ENCODE measurements at places on chromosomes 2 and 18.

DNA sequence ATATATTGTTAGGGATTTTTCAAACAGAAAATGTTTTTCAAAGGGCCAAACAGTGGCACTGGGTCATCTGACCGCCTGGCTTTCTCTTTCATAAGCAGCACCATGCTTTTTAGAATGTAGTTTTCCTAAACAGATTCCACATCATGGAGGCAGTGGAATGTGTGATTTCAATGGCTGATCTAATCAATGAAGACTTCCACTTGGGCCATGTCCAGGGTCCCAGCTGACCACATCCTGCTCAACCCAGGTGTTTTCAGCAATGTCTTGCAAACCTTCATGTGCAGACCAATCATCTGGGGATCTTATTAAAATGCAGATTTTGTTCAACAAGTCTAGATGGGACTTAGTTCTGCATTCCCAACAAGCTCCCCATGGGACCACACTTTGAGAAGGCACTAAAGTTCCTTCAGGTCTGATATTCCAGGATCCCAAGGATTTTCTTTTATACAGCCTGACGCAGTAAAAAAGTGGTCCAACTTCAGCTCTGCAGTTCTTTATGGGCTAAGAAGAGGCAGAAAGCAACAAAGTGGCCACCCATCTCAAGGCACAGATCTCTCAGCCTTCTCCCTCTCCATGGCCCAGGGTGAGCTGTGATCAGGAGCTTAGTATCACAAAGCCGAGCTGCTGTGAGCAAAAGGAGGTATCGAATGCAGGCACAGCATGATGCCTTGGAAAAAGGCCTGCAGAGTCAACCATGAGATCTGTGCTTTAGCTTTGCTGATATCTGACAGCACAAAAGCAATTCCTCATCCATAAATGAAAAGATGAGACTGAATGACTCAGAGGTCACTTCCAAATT is 3.7 kb downstream of the ALKAL2 start:
- DNase-seq, result no peak

GRCh38 chr2:119644186-119644585 is 34.8 kb upstream of the TMEM177 start:
- no peak for DNase-seq

DNA sequence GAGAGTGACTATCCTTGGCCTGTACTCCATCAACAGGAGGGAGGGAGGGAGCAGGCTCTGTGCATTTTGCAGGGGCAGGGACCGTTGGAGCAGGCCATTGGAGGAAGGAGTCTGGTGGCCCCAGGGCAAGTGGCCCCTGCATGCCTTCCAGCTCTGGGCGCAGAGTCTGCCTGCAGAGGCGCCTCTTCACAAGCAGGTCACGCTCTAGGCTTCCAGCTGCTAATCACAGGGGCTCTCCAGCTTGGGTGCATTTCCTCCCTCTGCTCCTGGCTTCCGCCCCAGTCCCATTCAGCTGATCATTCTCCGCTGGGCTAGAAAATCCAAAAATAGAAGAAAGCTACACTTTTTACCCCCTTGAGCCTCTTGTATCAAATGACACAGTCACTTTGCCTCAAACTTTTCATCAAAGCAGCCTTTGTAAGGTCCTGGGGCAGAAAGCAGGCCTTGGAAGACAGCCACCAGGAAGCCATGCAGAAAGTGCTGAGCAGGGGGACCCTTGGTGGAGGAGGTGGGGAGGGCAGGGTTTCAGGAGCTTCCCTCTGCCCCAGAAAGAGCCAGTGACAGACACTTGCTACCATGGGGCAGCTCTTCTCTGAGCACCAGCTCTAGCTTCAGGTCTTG is 11.3 kb downstream of the TMEM247 start:
- no peak for DNase-seq

DNA sequence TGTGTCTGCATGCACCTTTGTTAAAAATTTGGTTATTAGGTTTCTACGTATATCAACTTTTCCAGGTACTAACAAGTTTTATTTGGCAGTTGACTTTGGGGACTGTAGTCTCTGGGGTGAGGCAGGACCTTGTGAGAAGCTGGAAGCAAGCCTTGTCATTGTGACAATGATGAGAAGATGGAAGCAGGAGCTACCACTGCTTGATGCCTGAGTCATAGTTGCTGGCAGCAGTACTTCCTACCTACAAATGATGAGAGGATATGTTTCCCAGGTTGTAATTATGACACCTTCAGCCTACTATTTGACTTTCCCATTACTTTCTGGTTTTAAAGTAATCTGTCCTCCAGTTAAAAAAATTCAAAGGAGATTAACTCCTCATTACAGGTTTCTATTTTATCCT is 516.3 kb downstream of the NRXN1 start:
- DNase-seq, result no peak

GRCh38 chr2:188884046-188884445 is 90.1 kb upstream of the COL3A1 start:
- no peak for DNase-seq

- no peak for DNase-seq
Observed at GRCh38 chr2:109513749-109514588, 99.8 kb downstream of the SEPTIN10 start.

DNA sequence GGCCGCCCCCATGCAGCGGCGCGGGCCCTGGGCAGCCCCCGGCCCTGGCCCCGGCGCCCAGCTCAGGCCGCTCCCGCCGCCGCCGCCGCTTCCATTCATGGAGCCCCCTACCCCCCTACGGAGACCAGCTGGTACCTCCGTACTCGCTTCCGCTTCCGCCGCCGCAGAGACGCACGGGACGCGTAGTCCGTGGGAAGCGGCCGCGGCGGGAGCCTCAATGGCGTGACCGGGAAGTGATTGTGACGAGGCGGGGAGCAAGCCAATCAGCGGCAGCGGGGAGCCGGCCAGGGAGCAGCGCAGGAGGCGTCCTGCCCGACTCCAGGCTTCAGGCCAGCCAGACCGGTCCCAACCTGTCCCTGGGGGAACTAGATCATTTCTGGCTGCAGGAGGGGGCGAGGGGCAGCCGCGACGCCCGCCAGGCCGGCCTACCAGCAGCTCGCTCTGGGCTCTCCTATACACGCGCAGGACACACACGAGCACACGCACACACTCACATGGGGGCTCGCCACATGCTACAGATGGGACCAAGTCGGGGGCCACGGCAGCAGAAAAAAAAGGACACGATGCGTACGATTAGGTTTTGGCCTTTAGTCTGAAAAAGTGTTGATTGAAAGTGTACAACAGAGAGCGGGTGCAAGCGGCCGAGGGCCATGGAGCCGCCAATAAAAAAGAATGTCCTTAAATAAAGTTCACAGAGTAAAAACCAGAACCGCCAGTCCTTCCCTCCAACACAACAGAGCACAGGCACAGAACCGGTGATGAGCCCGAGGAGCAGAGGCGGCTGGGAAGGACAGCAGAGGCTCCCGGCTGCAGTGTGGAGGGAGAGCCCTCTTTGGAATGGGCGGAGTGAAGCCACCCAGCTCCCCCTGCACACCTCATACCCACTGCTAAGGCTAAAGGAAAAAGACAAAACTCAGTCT is at the start of gene ZNF513:
Gene ZNF513, minus strand, starts transcription at position 109 of the 920 bp plus-strand sequence. CDS start 208 bp downstream, outside the sequence.
- DNase-seq, result peak; percentile 97

- DNase-seq, result no peak
Observed at GRCh38 chr18:46072376-46072867, 362 bp upstream of the PSTPIP2 start.

GRCh38 chr2:199197448-199197847 is 260.3 kb downstream of the SATB2 start:
- DNase-seq, result no peak

- DNase-seq, result peak; percentile 65
Observed at GRCh38 chr2:133711201-133711600, 142.9 kb upstream of the NCKAP5 start.

Measured in NCI-H82 (cell line).